ENCODE measurements at places on chromosomes 7 and 10. TPM values are rescaled to one million over a fixed set of nuclear protein-coding genes. Genes with fewer than 3 reads are reported as not detected.

SPDYE5 gene
- not detected for polyA plus RNA-seq

OR6V1 gene
- polyA plus RNA-seq: not detected

SPDYE8 gene
- polyA plus RNA-seq: not detected

IQUB gene
- 0.20 TPM for polyA plus RNA-seq

SEMA3D gene
- 0.22 TPM for polyA plus RNA-seq

MBL2 gene
- not detected for polyA plus RNA-seq

TMEM140 gene
- polyA plus RNA-seq: 9.7 TPM

GDF2 gene
- not detected for polyA plus RNA-seq
